Activated CD8-positive, alpha-beta T cell treated with anti-CD3 and anti-CD28 coated beads, Interleukin-2, amount 10 ng/mL, durations not matched to agents 7 days and 5 days (primary cell): ENCODE measurements at places on chromosomes 1 and 21. TPM values are rescaled to one million over a fixed set of nuclear protein-coding genes. Genes with fewer than 3 reads are reported as not detected.

DNA sequence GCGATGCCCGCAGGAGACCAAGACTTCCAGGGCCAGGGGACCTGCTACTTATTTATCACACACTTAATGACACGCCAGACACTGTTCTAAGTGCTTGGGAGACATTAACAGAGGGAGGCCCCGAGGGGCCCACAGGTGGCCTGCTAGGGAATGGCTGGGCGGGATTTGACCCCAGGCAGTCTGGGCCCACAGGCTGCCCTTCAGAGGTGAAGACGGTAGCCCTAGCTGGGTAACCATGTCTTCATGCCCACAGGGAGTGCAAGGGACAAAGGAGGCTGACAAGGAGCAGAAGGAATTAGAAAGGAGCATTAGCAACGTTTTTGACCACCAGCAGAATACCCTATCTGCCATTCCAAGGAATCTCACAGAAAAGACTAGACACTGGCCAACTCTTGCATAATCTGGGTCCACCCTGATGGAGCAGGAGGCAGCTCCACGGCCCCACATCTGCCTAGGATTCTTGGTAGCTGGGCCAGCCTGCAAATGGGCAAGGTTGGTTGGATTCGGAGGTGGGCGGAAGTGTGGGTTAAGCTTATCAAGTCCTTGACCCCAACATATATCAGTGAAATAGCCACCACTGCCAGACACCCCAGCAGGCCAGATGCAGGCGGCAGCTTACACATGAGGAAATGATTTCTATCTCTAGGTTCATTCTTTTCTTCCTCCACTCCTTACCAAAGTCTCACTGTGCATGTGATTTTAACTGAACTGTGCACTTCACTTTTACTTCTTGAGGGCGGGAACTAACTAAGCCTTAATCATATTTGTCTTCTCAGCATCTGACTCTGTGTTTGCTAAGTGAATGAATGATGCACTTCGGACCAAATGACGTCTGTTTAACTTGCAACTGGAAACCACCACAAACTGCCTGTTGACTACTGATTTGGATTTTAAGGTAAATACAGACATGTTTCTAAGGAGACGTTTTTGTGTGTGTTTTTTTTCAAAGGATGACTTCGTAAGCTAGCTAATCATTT, 3.4 kb upstream of the ETS2 start:
- no peak for DNase-seq

GRCh38 chr1:214824763-214825162, 221.8 kb downstream of the CENPF start:
- DNase-seq, result no peak

SNX7 gene
- total RNA-seq, result not detected

ADAMTSL4 gene
- total RNA-seq, result not detected

PEAR1 gene
- 0.21 TPM for total RNA-seq

ILDR2 gene
- total RNA-seq, result 5.0 TPM

LCE1C gene
- not detected for total RNA-seq

DNA sequence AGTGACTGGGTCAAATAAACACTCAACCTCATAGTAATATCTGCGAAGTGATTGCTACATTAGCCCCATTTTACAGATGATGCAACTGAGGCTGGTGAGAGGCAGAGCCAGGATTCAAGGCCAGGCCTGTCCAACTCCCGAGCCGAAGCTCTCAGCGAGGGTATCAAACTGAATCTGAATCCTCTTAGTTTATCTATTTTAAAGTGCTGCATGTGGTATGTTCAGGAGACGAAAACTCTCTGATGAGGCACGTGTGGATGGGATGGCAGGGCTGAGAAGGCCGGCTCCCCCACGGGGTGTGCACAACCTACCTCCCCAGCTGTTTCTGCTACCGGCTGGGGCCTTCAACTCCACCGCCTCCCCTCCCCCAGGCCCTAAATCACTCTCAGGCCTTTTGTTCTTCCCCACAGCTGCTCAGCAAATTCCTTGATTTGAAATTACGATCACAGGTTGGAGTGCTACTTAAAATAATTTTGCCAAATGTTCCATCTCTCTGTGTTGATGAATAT, 171.8 kb downstream of the TOMM20 start:
- DNase-seq, result no peak

DNM3 gene
- total RNA-seq, result 1.5 TPM

CCDC27 gene
- total RNA-seq, result not detected

DNA sequence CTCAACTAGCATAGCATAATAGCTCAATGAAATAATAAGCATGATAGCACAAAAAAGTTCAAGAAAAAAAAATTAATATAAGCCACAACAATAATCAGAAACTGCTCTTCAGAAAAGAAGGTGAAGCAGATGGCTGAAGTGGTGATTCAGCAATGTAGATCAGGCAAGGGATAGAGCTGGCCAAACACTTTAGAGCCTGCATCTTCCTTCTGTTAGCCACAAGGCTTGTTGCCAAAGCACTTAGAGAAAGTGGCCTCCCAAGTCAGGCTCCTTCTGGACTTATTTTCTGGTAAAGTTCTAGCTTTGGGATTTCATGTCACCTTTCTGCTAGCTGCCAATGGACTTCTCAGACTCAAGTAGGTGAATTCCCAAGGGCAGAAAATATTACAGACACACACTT, 60.3 kb upstream of the C1orf87 start:
- DNase-seq, result no peak

GRCh38 chr1:153616917-153617311, 789 bp upstream of the S100A14 start:
- no peak for DNase-seq

DNA sequence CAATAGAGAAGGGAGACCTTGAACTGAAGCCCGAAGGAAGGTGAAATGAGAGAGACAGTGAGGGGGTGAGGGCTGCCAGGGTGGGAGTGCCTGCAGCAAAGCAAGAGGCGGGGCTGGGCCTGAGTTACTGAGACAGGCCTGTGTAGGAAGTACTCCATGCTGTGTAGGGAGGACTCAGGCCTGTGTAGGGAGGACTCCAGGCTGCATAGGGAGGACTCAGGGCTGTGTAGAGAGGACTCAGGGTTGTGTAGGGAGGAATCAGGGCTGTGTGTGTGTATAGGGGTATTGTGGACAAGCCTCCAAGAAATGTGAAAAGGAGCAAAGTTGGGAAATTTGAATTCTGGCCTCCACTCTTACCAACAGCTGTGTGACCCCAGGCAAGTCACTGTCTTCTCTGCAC, 133.8 kb upstream of the CACNA1E start:
- DNase-seq, result no peak

CYP4Z1 gene
- not detected for total RNA-seq

GNG4 gene
- total RNA-seq, result not detected

- no peak for DNase-seq
Measured at GRCh38 chr1:44929531-44929930, 56.9 kb downstream of the EIF2B3 start.

WDR4 gene
- 40.9 TPM for total RNA-seq

TRIM17 gene
- total RNA-seq, result 2.8 TPM

GRCh38 chr21:39630827-39631226, 18.1 kb downstream of the B3GALT5 start:
- DNase-seq, result no peak

DNA sequence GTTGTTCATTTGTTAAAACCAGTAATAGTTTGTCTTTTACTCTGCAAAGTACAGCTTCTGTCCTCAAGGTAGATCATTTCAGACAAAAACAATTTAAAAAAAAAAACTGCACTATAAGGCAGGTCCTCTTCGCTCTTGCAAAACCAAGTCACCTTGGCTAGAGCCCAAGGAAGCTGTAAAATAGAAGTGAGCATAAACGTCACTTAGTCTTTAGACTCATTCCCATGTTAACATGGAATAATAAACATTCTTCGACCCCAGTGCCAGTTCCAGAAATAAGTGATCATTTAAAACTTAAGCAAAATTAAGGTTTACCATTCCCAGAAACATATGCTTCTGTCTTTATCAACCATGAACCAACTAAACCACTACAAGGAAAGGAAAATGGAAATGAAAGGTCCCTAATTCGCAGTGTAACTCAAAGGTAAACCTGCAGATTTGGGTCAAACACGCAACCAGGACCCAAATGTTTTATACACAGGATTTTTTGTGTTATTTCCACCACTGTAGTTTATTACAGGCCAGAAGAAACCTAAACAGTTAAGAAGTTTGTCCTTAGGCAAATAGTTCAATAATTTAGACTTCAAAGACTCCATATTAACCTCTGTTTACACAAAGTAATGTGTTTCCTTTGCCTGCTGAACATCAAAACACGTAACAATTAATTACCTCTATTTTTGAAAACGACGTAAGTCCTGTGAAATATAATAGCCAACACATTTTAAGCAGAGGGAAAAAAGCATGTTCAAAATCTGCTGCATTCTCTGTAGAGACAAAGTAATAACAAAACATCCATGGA, 54.6 kb downstream of the TGFBR3 start:
- no peak for DNase-seq

DNA sequence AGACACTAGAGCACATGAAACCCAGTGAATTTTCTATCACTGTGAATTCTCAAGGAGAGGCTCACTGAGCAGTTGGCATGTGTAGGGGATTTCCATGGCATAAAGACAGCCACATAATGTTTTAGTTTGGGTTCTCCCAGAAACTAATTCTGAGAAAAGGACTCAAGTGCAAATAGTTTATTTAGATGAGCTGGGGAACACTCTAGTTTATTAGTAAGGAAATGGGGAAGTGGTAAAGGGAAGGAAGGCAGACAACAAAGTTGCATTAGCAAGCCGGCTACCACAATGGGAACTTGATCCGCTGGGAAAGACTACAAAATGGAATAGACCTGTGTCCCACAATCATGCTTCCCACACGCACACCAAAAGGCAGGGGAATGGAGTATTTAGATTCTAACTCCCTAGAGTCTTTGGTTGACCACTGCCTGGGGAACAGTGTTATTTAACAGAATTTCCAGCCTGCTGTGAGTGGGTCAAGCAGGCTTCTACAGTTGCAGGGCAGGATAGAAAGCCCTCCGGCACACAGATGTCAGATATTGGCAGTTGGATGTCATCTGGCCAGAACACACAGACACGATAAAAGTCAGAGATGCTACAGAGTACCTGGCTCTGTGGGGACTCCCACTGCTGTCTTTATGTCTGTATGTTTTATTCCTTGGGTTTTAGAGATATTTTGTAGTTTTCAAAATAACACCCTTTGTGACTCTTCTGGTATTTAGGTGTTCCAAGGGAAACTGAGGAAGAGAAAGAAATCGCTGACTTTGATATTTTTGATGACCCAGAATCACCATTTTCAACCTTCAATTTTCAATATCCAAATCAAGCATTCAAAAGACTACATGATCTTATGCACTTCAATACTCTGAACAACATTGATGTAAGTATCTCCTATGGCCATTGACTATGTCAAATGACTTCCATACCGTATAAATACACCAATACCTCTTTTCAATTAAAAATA, 150.1 kb downstream of the PLA2G4A start:
- DNase-seq, result no peak

TSPEAR gene
- total RNA-seq, result not detected

GRCh38 chr1:32536764-32537163, 2.5 kb upstream of the ZBTB8A start:
- no peak for DNase-seq

CD101 gene
- total RNA-seq, result 28.6 TPM

- no peak for DNase-seq
Measured at GRCh38 chr1:25647863-25648262, 31.3 kb downstream of the MAN1C1 start.

GJB3 gene
- not detected for total RNA-seq

GRCh38 chr1:24540051-24540905, 15.6 kb upstream of the NCMAP start:
- peak; percentile 20 for DNase-seq

SERPINC1 gene
- not detected for total RNA-seq

- no peak for DNase-seq
Measured at GRCh38 chr1:207987164-207987563, 76.2 kb upstream of the CD34 start.

DNA sequence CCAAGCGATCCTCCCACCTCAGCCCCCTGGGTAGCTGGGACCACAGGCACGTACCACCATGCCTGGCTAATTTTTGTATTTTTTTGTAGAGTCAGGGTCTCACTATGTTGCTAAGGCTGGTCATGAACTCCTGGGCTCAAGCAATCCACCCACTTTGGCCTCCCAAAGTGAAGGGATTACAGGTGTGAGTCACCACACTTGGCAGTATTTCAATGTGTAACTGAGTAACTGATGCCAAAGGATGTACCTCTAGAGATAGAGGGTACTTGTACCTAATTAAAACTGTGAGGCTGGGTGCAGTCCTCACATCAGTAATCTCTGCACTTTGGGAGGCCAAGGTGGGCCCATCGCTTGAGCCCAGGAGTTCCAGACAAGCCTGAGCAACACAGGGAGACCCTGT, 258.7 kb upstream of the DMRTA2 start:
- DNase-seq, result no peak

FAM163A gene
- not detected for total RNA-seq

DNA sequence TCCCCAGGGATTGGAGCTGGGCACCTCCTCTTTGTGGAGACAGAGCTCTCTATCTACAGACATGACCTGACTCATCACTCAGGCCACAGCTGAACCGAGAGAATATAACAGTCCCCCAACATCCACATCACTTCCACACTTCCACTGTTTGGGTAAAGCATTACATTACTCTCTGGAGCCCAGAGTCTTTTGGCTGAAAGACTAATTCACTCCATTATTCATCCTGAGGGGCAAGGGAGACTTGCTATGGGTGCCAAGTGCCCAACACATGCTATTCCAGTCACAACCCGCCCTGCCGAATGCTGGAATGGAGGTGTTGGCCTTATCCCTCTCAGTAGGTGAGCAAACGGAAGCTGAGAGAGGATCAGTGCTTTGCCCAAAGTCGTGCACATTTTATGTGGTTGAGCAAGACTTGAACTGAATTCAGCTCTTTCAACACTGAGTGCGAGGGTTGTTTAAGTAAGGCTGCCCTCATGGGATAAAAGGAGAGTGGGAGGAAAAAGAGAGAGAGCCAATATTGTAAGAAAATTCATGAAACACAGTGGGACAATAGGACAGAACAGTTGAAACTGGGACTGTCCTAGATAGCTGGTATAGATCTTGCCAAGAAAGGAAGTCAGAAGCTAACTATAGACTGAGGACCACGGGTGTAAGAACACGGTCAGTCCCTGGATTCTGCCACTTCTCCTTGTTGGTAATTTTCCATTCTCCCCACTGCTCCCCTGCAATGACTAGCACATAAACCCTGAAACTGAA, 13.5 kb upstream of the CHI3L1 start:
- no peak for DNase-seq

ZNF683 gene
- 26.6 TPM for total RNA-seq

- DNase-seq, result no peak
Measured at GRCh38 chr1:218025454-218025853, 259.6 kb upstream of the RRP15 start.

COL16A1 gene
- total RNA-seq, result not detected

DNA sequence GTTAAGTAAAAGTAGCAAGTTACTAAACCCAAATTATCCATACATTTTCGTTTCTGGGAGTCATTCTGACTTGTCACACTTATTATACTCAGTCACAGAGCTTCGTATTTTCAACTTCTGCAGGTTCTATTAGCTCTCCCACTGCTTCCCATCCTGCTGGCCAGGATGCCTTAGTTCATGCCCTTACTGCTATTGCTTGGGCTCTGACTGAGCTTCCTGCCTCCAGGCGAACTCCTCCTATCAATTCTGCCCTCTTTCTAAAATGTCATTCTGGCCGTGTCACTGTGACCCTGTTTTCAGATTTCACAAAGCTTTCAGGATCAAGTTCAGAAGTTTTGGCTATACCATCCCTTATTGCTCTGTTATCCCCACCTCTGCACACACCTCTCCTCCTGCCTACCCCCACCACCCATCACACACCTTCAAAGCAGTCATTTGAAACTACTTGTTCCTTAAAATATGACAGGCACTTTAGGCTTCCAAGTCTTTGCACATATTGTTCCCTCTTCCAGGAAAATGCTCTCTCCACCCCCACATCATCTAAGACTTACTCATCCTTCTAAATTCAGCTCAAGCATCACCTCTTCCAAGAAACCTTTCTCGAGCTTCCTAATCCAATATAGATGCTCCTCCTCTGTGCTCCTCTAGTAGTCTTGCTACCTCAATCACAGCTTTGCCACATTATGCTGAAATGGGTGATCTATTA, 278.0 kb downstream of the BRINP2 start:
- DNase-seq, result no peak
